ENCODE measurements at places on chromosomes 4 and X. TPM values are rescaled to one million over a fixed set of nuclear protein-coding genes. Genes with fewer than 3 reads are reported as not detected.

The NLGN3 gene
- total RNA-seq, result 0.67 TPM

The MAML3 gene
- total RNA-seq, result 2.6 TPM

The SPANXC gene
- total RNA-seq, result not detected

The NPY5R gene
- total RNA-seq, result not detected

The CCNG2 gene
- total RNA-seq, result 32.0 TPM

The PAGE4 gene
- total RNA-seq, result not detected

The MXD4 gene
- total RNA-seq, result 36.7 TPM

The CENPE gene
- 2.4 TPM for total RNA-seq

The FAM114A1 gene
- total RNA-seq, result 4.5 TPM

The RAB33A gene
- total RNA-seq, result 8.0 TPM

The ARMCX4 gene
- total RNA-seq, result 4.6 TPM

The GDPD2 gene
- total RNA-seq, result not detected

The SHROOM3 gene
- 0.55 TPM for total RNA-seq

The FREM3 gene
- total RNA-seq, result not detected

The STARD8 gene
- 0.05 TPM for total RNA-seq

The GPC3 gene
- total RNA-seq, result not detected

The F8A2 gene
- total RNA-seq, result not detected

The UGT2B11 gene
- total RNA-seq, result not detected

The SNCA gene
- 2.2 TPM for total RNA-seq

The ODAPH gene
- total RNA-seq, result not detected

The SMIM31 gene
- not detected for total RNA-seq

The TMSB15A gene
- total RNA-seq, result not detected

The TBC1D1 gene
- 84.8 TPM for total RNA-seq

The NDUFB11 gene
- 73.3 TPM for total RNA-seq

The MUC7 gene
- not detected for total RNA-seq

The PASD1 gene
- total RNA-seq, result not detected

The AFAP1 gene
- 0.10 TPM for total RNA-seq

The FGFR3 gene
- 0.10 TPM for total RNA-seq

The NAA11 gene
- not detected for total RNA-seq

The DUX4 gene
- total RNA-seq, result not detected

The ARAP2 gene
- 55.7 TPM for total RNA-seq

The SLC2A9 gene
- total RNA-seq, result 1.1 TPM

The SPANXA2 gene
- not detected for total RNA-seq

The CPLX1 gene
- total RNA-seq, result not detected

The GNRHR gene
- total RNA-seq, result not detected
